ENCODE measurements at places on chromosomes 6 and 20. TPM values are rescaled to one million over a fixed set of nuclear protein-coding genes. Genes with fewer than 3 reads are reported as not detected.
A peak's percentile ranks its signal among the peaks of the same experiment; 100 is the strongest.

- H3K4me3 ChIP-seq: no peak within 1 kb of the TSS
- peaks cover 8% of the 10 kb centered on the region for H3K27me3 ChIP-seq
- peaks cover 6% of the 10 kb centered on the region for H3K4me1 ChIP-seq
- DNase-seq: no peak
- H3K36me3 ChIP-seq: no peaks in the 10 kb centered on the region
Observed at GRCh38 chr6:33073431-33073871, at the start of gene HLA-DPA1. Gene HLA-DPA1 (minus strand): TSS chr6:33073649.

GRCh38 chr6:8321671-8322404, 113.5 kb downstream of the SLC35B3 start:
- H3K4me1 ChIP-seq: peaks cover 5% of the 10 kb centered on the region

DNA sequence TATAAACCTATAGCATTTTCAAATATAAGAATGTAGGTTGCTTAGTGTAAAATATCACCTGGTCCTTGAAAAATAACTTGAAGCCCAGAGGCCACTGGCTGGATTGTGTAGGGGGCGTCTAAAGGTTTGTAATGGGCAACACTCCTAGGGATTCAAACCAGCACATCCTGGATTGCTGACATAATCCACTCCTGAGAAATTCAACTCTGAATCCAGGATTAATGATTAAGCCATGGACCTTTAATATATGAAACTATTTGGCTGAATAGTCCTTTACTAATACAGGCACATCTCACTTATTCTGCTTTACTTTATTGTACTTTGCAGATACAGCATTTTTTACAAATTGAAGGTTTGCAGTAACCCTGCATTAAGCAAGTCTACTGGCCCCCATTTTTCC, 160.8 kb downstream of the UBE3D start:
- no peak overlapping the region for H3K4me3 ChIP-seq
- no peak overlapping the region for H3K27ac ChIP-seq
- DNase-seq: no peak

DNA sequence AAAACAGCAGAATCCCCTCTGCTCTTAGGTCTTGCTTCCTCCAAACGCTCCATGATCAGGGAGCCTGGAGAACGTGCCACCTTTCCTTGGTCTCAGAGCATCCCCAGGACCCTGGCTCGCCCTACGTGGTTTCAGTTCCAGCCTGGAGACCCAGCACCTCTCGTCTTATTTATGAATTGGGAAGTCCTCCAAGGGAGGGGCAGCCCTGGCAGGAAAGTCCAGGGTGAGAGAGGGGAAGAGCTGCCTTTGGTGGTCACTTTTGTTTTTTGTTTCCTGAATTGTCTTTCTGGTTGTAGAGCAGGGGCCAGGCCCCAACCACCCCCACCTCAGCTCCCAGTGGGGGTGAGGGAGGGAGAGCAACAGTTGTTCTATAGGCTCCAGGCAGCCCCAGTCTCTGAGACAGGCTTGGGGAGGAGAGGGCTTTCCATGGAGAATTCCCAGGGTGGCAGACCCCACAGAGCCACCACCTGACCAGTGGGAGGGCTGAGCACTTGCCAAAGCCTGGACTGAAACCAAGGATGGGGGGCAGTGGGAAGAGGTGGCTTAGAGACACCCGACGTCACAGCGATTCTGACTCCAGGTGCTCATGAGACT, 88.8 kb downstream of the PRND start:
- H3K4me3 ChIP-seq: no peak overlapping the region
- H3K4me1 ChIP-seq: peaks cover 19% of the 10 kb centered on the region
- peaks cover 9% of the 10 kb centered on the region for H3K36me3 ChIP-seq
- H3K27ac ChIP-seq: no peak overlapping the region
- peaks cover 7% of the 10 kb centered on the region for H3K27me3 ChIP-seq

DNA sequence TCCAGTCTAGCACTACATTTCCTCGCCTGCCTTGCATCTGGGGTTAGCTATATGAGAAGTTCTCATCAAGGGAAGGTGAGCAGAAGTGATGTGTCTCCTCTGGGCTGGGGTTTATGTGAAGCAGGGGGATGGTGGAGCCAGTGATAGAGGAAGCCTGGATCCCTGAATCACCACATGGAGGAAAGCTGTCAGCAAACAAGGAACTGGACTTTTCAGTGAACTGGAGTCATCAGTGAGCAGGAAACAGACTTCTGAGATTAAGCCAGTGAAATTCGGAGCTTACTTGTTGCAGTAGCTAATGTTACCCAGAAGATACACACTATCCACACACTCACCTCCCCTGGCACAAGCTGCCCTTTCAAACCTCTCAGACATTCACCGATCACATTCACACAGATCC, 13.4 kb upstream of the TOX2 start:
- H3K27ac ChIP-seq: no peak overlapping the region
- H3K4me3 ChIP-seq: no peak overlapping the region
- peaks cover 7% of the 10 kb centered on the region for H3K4me1 ChIP-seq
- H3K27me3 ChIP-seq: peaks cover 3% of the 10 kb centered on the region
- DNase-seq: no peak

- no peak overlapping the region for H3K4me3 ChIP-seq
- H3K27me3 ChIP-seq: no peaks in the 10 kb centered on the region
- DNase-seq: no peak
- no peak overlapping the region for H3K27ac ChIP-seq
Observed at GRCh38 chr6:72464246-72464645, 157.6 kb upstream of the KCNQ5 start.

GRCh38 chr6:150366118-150366778, 2.6 kb upstream of the IYD start:
- peak overlapping the region; percentile 63 for H3K4me3 ChIP-seq
- peak; percentile 38 for DNase-seq

DNA sequence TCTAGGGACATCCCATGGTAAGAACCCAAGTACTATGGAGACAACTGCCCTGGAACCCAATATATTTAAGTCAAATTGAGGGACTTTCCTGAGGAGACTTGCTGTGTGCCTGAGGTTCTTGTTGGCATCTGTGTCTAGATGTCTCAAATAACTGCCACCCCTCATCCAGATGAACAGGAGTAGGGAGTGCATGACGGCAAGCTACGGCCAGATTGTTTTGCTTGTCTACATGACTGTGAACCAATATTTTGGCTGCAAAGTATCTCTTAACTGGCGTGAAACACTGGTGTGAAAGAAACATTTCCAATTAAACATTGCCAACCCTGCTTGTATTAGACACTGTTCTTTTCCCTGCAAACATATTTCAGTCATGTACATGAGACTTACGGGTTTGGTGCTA, 52.4 kb upstream of the SIM1 start:
- H3K27ac ChIP-seq: no peak overlapping the region
- H3K36me3 ChIP-seq: no peaks in the 10 kb centered on the region
- H3K27me3 ChIP-seq: no peaks in the 10 kb centered on the region
- peaks cover 5% of the 10 kb centered on the region for H3K4me1 ChIP-seq
- H3K4me3 ChIP-seq: no peak overlapping the region

GRCh38 chr6:4644996-4645395, 131.2 kb upstream of the CDYL start:
- peaks cover 4% of the 10 kb centered on the region for H3K27me3 ChIP-seq
- H3K27ac ChIP-seq: no peak overlapping the region
- H3K36me3 ChIP-seq: peaks cover 16% of the 10 kb centered on the region
- DNase-seq: no peak

DNA sequence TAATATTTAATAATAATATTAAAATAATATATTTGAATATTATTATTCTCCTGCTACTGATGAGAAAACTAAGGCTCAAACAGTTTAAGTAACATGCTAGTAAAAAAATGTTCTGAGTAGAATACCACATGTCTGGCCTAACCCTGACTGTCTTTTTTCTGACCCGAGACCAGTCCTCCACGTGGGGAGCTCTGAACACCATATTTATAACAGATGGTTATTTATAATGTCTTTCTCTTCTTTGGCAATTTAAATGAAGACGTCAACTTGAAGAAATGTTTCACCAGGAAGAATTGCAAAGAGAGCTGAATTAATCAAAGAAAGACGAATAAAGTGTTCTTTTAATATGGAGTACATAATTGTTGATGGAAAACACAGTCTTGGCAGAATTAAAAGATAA, 82.0 kb downstream of the SLC22A3 start:
- no peak overlapping the region for H3K4me3 ChIP-seq
- no peak for DNase-seq
- peaks cover 14% of the 10 kb centered on the region for H3K4me1 ChIP-seq
- no peaks in the 10 kb centered on the region for H3K36me3 ChIP-seq

GRCh38 chr20:46276531-46276930, 31.8 kb downstream of the CDH22 start:
- no peaks in the 10 kb centered on the region for H3K36me3 ChIP-seq
- H3K4me1 ChIP-seq: peaks cover 15% of the 10 kb centered on the region
- no peak overlapping the region for H3K27ac ChIP-seq
- peak overlapping the region; percentile 2 for H3K4me3 ChIP-seq

DNA sequence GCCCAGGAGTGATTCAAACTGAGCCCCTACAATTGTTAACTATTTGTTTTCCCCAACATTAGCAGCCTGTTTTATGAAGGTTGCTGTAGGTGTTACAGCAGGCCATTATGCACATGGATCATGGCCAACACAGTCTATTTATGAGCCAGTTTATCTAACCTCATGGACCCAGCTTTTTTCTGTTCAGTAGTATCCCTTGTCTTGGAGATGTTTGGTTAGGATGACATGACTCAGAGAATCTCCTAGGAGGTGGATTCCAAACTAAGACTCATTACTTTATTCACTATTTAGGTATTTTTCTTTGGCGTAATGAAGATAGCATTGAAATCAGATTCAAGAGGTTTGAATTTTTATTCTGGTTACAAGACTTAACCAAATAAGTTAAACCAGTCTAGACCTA, 62.8 kb upstream of the TFB1M start:
- DNase-seq: no peak
- H3K36me3 ChIP-seq: no peaks in the 10 kb centered on the region
- H3K4me3 ChIP-seq: no peak overlapping the region
- H3K4me1 ChIP-seq: no peaks in the 10 kb centered on the region
- no peak overlapping the region for H3K27ac ChIP-seq
- H3K27me3 ChIP-seq: no peaks in the 10 kb centered on the region

DNA sequence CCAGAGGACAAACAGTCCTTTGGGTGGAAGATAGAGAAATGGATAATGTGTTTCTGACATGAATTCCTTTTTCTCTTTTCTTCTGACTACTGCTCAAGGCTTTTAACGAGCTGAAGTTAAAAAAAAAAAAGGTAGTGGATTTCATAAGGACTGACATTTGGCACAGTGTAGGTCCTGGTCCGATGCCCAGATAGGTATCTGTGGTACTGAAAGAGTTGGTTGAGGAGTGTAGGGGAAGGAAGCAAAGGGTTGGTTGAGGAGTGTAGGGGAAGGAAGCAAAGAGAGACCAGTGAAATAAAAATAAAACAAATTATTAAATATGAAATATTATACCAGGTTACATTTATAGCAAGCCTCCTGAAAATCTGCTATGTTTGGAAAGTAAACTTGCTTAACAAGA, 11.8 kb downstream of the UTRN start:
- DNase-seq: no peak
- H3K27ac ChIP-seq: no peak overlapping the region
- no peaks in the 10 kb centered on the region for H3K27me3 ChIP-seq
- no peaks in the 10 kb centered on the region for H3K4me1 ChIP-seq

DNA sequence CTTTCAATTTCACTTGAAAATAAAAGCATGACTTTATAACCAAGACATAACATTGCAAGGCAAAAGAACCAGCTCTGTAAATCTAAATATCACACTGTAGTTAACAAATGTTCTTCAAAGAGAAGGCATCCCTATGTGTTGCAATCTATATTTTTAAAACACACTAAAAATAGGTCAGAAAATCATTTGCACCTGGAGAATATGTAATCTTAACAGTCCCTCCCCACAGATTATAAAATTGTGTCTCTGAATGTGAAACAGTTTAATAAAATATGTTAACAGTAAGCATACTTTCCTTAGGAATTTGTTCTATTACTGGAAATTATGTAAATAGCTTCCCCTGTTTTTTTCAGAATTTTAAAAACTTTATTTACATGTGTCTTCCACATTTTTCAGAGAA, 351.9 kb downstream of the COL12A1 start:
- no peak for DNase-seq
- no peak overlapping the region for H3K4me3 ChIP-seq
- H3K36me3 ChIP-seq: no peaks in the 10 kb centered on the region
- no peaks in the 10 kb centered on the region for H3K27me3 ChIP-seq

GRCh38 chr6:105121981-105122380, 57.8 kb downstream of the POPDC3 start:
- H3K4me3 ChIP-seq: no peak overlapping the region
- H3K27me3 ChIP-seq: no peaks in the 10 kb centered on the region
- no peak overlapping the region for H3K27ac ChIP-seq
- no peaks in the 10 kb centered on the region for H3K4me1 ChIP-seq

DNA sequence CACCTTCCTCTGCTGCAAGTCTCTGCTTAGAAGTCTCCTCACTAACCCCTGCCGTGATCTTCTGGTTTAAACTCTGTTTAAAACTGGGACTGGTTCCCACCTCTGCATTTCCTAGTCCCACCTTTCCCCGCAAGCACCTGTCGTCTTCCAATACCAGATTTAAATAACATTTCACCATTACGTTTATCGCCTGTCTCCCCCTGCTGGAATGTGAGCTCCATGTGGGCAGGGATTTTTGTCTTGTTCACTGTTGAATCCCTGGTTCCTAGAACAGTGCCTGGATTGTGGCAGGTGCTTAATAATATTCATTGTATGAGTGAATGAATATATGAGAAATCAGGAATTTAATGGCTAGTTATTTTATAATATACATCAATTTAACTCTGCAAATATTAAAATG, 2.7 kb downstream of the GUCA1A start:
- peaks cover 8% of the 10 kb centered on the region for H3K27me3 ChIP-seq
- H3K36me3 ChIP-seq: no peaks in the 10 kb centered on the region
- H3K4me3 ChIP-seq: no peak overlapping the region
- H3K4me1 ChIP-seq: peaks cover 11% of the 10 kb centered on the region
- DNase-seq: no peak

- DNase-seq: no peak
- no peaks in the 10 kb centered on the region for H3K36me3 ChIP-seq
- H3K4me3 ChIP-seq: peak overlapping the region; percentile 32
- H3K27me3 ChIP-seq: peaks cover 2% of the 10 kb centered on the region
- peaks cover 39% of the 10 kb centered on the region for H3K4me1 ChIP-seq
- no peak overlapping the region for H3K27ac ChIP-seq
Observed at GRCh38 chr20:62027116-62027515, 38.6 kb downstream of the TAF4 start.

DNA sequence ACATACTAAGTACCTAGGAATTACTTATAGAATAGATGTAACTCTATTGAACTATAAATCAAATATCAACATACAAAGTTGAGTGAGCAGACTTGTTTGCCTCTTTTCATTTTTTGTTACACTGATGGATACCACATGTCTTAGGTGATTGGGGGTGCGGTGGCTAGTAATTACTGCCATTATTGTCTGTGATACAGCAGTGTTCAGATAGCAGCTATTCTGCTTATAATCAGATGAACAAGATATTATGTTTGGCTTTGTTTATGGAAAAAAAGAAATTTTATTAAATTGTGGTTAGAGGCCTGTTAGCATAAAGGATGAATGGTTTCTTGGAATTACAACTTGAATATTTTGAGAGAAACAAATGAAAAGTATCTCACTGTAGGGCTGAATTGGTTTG, 55.9 kb downstream of the KCNQ5 start:
- H3K36me3 ChIP-seq: no peaks in the 10 kb centered on the region
- no peak overlapping the region for H3K27ac ChIP-seq
- H3K4me3 ChIP-seq: no peak overlapping the region

The RAD21L1 gene
- not detected for total RNA-seq

The PI3 gene
- total RNA-seq: not detected

The MAP7 gene
- 2.2 TPM for total RNA-seq

The MYBL2 gene
- 19.0 TPM for total RNA-seq

The CDSN gene
- not detected for total RNA-seq

The RPP21 gene
- total RNA-seq: 36.7 TPM

The ENPP3 gene
- not detected for total RNA-seq

The CST3 gene
- 224 TPM for total RNA-seq

All from glutamatergic neuron (in vitro differentiated cells).